ENCODE measurements at places on chromosomes 5 and 9.

GRCh38 chr9:90966480-90967144 lies 165.0 kb downstream of the SYK start:
- H3K36me3 ChIP-seq: no peaks in the 10 kb centered on the region
- no peak overlapping the region for H3K4me3 ChIP-seq
- no peaks in the 10 kb centered on the region for H3K4me1 ChIP-seq
- no peak overlapping the region for H3K27ac ChIP-seq
- no peak for DNase-seq

- no peaks in the 10 kb centered on the region for H3K27me3 ChIP-seq
- H3K27ac ChIP-seq: 0 out of 2 replicates have a peak overlapping the region, but pooled peaks have one; percentile 3
- DNase-seq: peak; percentile 60
- H3K4me3 ChIP-seq: no peak overlapping the region
- peaks cover 12% of the 10 kb centered on the region for H3K36me3 ChIP-seq
Measured at GRCh38 chr9:69155341-69156030, 18.6 kb upstream of the TJP2 start.

DNA sequence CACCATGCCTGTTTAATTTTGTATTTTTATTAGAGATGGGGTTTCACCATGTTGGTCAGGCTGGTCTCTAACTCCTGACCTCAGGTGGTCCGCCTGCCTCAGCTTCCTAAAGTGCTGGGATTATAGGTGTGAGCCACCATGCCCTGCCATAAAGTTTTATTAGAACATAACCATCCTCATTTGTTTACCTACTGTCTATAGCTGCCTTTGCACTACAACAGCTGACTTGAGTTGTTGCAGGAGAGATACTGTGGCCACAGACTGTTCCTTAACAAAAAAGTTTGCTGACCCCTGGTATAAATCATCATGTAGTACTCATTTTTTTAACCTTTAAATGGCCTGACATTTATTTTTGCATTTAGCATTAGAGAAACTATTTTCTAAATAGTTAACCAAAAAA lies 31.7 kb downstream of the SNX30 start:
- H3K36me3 ChIP-seq: no peaks in the 10 kb centered on the region
- H3K4me3 ChIP-seq: no peak overlapping the region
- no peak for DNase-seq
- H3K27ac ChIP-seq: no peak overlapping the region
- H3K4me1 ChIP-seq: no peaks in the 10 kb centered on the region
- H3K27me3 ChIP-seq: no peaks in the 10 kb centered on the region

GRCh38 chr5:35622974-35623373 lies 5.3 kb downstream of the SPEF2 start:
- H3K27ac ChIP-seq: no peak overlapping the region
- no peak overlapping the region for H3K4me3 ChIP-seq
- no peak for DNase-seq
- H3K27me3 ChIP-seq: no peaks in the 10 kb centered on the region
- H3K4me1 ChIP-seq: peaks cover 6% of the 10 kb centered on the region

DNA sequence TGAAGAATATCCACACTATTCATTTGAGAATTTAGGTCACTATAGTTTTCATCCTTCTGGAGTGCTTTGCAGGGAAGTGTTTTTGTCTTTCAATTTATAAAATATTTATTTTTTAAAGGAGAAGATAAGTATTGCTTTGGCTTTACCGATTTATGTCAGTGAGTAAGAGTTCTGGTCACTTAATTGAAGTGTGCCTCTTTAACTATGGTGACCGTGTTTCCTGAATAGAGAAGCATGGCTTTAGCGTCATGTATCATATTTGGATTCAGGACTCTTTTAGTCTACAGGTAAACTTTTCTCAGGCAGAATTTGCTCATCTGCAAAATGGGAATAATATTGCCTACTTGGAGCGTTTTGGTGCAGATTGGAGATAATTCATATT lies 902 bp downstream of the BDP1 start:
- peak overlapping the region; percentile 42 for H3K27ac ChIP-seq
- peak overlapping the region; percentile 71 for H3K4me3 ChIP-seq
- no peaks in the 10 kb centered on the region for H3K27me3 ChIP-seq

DNA sequence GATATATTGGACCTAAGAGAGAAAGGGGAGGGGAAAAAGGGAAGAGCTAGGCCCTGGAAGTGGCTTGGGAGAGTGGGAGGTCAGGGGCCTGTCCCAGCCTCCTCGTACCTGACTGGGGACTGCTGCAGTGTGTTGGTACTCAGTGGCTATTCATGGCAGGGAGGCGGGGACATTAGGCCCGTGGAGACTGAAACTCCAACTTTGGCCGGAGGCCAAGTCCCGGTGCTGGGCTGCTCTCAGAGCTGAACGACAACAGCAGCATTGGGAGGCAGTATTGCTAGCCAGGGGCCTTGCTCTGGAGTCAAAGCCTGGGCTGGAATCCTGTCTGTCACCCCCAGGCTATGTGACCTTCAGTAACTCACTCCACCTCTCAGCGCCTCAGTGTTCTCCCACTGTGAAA lies 37.8 kb downstream of the NEURL1B start:
- no peak overlapping the region for H3K4me3 ChIP-seq
- no peak overlapping the region for H3K27ac ChIP-seq
- no peaks in the 10 kb centered on the region for H3K36me3 ChIP-seq
- no peaks in the 10 kb centered on the region for H3K4me1 ChIP-seq
- H3K27me3 ChIP-seq: no peaks in the 10 kb centered on the region

DNA sequence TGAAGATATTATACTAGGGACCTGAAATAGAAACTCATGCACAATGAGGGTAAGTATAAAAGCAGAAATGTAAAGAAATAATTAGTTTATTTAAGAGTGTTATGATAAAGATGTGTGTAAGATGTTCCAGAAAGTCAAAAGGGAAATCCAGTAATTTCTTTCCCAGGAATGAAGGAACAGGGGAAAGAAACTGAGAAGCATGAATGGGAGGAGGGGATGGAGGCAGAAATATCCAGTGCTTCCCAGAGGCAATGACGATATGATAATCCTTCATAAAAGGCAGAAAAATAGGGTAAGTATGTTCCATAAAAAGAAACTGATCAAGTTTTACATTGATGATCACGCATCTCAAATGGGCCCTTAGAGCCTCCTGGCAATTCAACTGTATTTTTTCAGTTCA lies 120.7 kb upstream of the LPAR1 start:
- H3K4me1 ChIP-seq: no peaks in the 10 kb centered on the region
- no peak overlapping the region for H3K4me3 ChIP-seq
- no peaks in the 10 kb centered on the region for H3K36me3 ChIP-seq

- no peaks in the 10 kb centered on the region for H3K27me3 ChIP-seq
- DNase-seq: no peak
- no peaks in the 10 kb centered on the region for H3K4me1 ChIP-seq
- H3K27ac ChIP-seq: no peak overlapping the region
Measured at GRCh38 chr9:93617273-93617672, 40.9 kb downstream of the PHF2 start.

- no peaks in the 10 kb centered on the region for H3K4me1 ChIP-seq
- H3K4me3 ChIP-seq: no peak overlapping the region
- H3K27me3 ChIP-seq: no peaks in the 10 kb centered on the region
- no peak for DNase-seq
- H3K36me3 ChIP-seq: no peaks in the 10 kb centered on the region
- H3K27ac ChIP-seq: no peak overlapping the region
Measured at GRCh38 chr5:73250645-73251044, 77.7 kb downstream of the TMEM174 start.

GRCh38 chr5:149345892-149346222 lies 558 bp downstream of the GRPEL2 start:
- H3K4me1 ChIP-seq: peaks cover 16% of the 10 kb centered on the region
- H3K27me3 ChIP-seq: no peaks in the 10 kb centered on the region
- H3K4me3 ChIP-seq: peak overlapping the region; percentile 95
- H3K27ac ChIP-seq: peak overlapping the region; percentile 80

GRCh38 chr5:130550562-130550928 lies 614.5 kb downstream of the HINT1 start:
- peak overlapping the region; percentile 54 for H3K27ac ChIP-seq
- no peaks in the 10 kb centered on the region for H3K36me3 ChIP-seq
- no peak for DNase-seq
- H3K4me1 ChIP-seq: peaks cover 30% of the 10 kb centered on the region

DNA sequence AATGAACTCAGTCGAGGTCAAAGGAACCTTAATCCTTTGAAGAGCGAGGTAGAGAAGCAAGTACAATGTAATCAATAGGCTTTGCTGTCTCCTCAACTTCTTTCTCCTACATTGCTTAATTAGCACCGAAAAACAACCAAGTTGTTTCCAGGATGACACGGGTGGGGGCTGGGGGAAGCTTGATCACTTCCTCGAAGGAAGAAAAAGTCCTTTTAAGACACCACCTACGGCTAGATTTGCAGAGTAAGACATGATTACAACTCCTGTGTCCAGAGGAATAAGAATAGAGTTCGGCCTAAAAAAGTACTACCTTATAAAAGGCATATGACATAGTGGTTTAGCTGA lies 811 bp upstream of the ARRDC3 start:
- DNase-seq: no peak
- H3K27ac ChIP-seq: peak overlapping the region; percentile 98
- no peaks in the 10 kb centered on the region for H3K36me3 ChIP-seq
- peak overlapping the region; percentile 98 for H3K4me3 ChIP-seq

DNA sequence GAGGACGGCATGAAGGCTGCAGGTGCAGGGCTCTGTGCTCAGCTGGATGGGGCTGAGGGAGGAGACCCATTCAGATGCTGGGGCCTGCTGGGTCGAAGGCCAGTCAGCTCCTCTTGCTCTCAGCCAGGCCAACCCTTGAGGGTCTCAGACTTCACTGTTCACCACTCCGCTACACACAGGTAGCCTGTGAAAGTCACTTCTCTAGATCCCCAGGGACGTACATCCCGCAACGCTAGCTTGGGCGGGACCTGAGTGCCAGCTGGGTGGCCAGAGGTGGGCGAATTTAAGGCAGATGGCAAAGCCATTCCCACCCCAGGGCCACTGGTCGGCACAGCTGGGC lies 42.2 kb upstream of the FCN1 start:
- H3K4me1 ChIP-seq: no peaks in the 10 kb centered on the region
- DNase-seq: no peak
- no peak overlapping the region for H3K27ac ChIP-seq

- DNase-seq: no peak
- no peak overlapping the region for H3K27ac ChIP-seq
Measured at GRCh38 chr9:761793-762560, 79.5 kb upstream of the DMRT1 start.

- no peak overlapping the region for H3K27ac ChIP-seq
- no peaks in the 10 kb centered on the region for H3K27me3 ChIP-seq
- no peaks in the 10 kb centered on the region for H3K36me3 ChIP-seq
- no peak overlapping the region for H3K4me3 ChIP-seq
Measured at GRCh38 chr5:142654578-142655058, 31.3 kb downstream of the FGF1 start.
